ENCODE measurements at places on chromosomes 13 and 19.

GRCh38 chr19:51807925-51808324 lies 13.0 kb downstream of the FPR3 start:
- no peak for DNase-seq

DNA sequence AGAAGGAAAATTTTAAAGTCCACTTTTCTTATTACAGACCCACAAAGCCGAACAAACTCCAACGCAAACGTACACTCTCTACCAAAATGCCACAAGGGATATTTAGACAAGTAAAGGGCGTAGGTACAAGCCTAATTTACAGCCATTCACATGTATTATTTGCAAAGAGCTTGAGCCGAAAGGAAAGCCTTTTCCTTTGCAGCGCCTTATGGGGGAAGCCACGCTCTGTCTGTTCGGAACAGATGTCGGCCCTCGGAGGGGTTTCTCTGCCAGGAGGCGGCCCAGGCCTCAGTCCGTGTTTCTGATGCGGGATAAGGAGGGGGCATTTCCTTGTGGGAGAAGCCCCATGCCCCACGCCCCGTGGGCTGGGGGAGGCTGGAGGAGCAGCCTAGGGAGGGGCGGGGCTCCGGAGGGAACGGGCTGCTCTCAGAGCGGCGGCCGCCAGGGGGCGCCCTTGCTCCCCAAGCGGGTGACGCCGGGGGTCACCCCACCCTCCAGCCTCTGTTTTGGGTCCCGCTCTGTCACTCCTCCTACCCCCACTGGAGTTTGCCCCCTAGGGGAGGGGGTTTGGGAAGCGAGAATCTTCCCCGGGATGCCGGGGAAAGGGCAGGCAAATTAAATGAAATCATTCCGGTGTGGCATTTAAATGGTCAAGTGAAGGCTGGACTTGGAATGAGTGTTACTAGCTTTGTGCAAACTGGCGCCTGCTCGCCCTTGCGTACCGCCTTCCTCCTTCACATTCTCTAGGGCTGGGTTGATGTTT lies 2.9 kb downstream of the HTR2A start:
- DNase-seq: peak; percentile 19

DNA sequence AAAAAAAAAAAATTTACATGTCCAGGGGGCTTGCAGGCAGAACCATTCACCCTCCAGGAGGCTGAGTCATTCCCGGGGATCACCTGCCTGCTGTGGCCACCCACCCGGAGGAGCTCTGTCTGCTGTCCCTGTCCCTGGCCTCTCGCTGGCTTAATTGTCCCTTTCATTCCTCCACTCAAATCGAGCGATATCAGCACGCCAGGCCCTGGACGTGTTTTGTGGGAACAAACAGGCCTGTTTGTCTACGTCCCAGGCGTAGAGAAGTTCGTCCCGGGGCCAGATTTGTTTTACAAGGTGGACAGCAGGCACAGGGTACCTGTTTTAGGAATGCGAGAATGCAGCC lies 21.2 kb downstream of the SULT2B1 start:
- DNase-seq: no peak

- no peak for DNase-seq
Measured at GRCh38 chr19:49818649-49819370, 721 bp downstream of the MED25 start.

- no peak for DNase-seq
Measured at GRCh38 chr19:7145494-7145893, 76.0 kb downstream of the ZNF557 start.

DNA sequence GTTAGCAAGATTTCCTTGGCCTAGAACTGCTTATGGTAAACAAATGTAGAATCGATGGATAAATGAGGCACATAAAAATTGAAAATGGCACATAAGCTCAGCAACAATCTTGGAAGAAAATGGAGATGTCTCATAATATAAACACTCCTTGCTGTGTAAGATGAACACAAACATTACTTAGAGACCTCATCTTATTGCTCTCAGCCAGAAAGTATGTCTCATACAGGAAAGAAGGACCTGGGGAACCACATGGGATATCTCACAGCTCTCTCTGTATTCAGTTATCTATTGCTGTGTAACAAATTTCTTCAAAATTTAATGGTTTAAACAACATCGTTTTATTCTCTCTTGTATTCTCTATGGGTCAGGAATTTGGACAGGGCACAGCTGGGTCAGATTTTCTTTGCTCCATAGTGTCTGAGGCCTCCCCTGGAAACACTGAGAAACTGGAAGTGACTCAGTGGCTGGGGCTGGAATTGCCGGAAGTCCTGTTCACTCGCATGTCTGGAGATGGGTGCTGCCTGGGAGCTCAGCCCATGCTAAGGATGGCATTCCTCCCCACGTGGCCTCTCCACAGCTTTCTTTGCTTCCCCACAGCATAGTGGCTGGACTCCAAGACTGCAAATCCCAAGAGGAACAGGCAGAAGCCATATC lies 105.1 kb downstream of the NUFIP1 start:
- no peak for DNase-seq

GRCh38 chr19:38234615-38235014 lies 10.6 kb upstream of the DPF1 start:
- DNase-seq: no peak

GRCh38 chr19:30406220-30407067 lies 34.3 kb downstream of the ZNF536 start:
- peak; percentile 69 for DNase-seq

DNA sequence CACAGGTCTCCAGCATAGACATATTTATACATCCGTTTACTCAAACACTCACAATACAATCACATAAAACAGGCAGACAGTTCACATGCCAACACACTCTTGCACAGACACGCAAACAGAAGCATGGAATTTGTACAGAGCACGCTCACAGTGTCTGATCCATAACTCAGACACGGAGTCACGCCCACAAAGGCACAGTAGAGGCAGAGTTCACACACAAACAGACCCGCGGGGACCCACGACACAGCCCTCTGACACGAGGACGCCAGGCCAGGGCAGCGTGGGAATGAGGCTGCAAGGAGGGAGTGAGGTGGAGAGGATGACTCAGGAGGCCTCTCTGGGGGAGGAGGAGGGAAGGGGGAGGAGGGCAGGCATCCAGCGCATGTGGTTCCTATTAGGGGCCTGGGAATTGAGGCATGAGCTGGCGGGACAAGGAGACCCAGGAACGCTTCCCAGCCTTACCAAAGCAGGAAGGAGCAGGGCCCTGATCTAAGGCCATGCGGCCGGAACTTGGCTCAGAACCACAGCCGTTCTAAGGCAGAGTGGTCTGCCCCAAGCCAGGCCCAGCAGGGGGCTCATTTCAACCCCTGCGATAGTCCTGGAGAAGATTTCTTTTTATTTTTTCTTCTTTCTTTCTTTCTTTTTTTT lies 9.1 kb upstream of the OLFM2 start:
- DNase-seq: peak; percentile 37

DNA sequence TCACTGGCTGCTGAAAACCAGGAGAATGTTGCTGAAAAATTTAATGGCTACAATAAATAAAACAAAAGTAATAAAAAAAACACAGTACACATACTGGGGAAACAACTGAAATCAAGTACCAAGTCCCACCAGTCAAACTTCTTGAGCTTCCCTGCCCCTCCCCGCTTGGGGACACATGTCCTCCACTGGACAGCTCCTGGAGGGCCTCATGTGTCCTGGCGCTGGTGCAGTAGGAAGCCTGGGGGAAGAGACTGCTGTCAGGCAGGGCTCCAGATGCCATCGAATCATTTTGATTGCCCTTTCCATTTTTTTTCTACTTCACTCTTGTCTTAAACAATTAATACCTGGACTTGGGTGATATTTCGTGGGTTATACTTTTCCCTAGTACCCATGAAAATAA lies 26.6 kb upstream of the SLC35E1 start:
- DNase-seq: no peak

DNA sequence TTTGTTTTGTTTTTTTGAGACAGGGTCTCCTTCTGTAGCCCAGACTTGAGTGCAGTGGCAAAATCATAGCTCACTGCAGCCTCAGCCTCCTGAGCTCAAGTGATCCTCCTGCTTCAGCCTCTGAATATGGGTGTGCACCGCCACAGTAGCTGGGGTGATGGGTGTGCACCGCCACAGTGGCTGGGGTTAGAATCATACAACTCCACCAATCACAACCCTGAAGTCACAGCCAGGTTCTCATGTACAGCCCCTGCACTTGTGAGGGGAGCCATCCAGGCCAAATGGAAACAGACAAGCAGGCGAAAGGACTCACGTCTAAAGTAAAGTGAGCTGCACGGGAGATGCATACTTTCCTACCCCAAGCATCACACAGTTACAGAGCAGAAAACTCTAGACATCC lies 63.1 kb upstream of the RANBP3 start:
- no peak for DNase-seq

- DNase-seq: no peak
Measured at GRCh38 chr13:27928353-27928804, 8.6 kb downstream of the PDX1 start.

DNA sequence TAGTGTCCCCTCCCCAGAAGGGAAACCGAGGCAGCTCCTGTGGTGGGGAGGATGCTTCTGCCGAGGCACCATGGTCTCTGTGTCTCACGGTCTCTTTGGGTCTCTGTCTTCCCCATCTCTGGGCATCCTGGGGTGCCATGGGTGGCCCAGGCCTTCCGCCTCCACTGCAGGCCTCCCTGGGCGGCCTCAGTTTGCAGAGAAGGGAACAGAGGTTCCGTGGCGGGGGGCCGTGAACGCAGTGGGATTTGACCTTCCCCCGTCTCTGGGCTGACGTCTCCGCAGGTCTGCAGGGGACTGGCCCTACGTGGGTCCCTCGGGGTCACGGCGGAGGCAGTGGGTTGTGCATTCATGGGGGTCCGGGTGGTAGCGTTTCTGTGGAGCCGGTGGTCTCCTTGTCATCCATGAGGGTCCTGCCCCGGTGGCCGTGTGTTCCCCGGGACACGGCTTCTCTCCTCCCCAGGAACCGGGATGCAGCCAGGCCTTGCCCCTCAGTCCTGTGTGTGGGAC lies 4.6 kb downstream of the EFNA2 start:
- no peak for DNase-seq

- DNase-seq: no peak
Measured at GRCh38 chr13:52882785-52883184, 34.3 kb upstream of the PCDH8 start.

GRCh38 chr19:56123266-56123891 lies 2.3 kb upstream of the ZNF787 start:
- DNase-seq: no peak

- DNase-seq: peak; percentile 52
Measured at GRCh38 chr19:15448778-15449619, 757 bp downstream of the WIZ start.

- peak; percentile 63 for DNase-seq
Measured at GRCh38 chr19:33248954-33249613, 23.4 kb upstream of the SLC7A10 start.
